ENCODE measurements at places on chromosomes 2 and 18.

GRCh38 chr2:41892476-41892875 is 155.3 kb upstream of the PKDCC start:
- DNase-seq: no peak

- no peak for DNase-seq
These were observed 130.8 kb upstream of the TWIST2 start for GRCh38 chr2:238717084-238717483.

- no peak for DNase-seq
These were observed 34.5 kb upstream of the STPG4 start for GRCh38 chr2:47189635-47190034.

- no peak for DNase-seq
These were observed 221.1 kb downstream of the INSIG2 start for GRCh38 chr2:118309257-118309945.

- no peak for DNase-seq
These were observed 448.7 kb upstream of the HNRNPA3 start for GRCh38 chr2:176763851-176764404.

- DNase-seq: no peak
These were observed 39.9 kb downstream of the MYO3B start for GRCh38 chr2:170217778-170218251.

- no peak for DNase-seq
These were observed 125.2 kb upstream of the COL3A1 start for GRCh38 chr2:188848887-188849435.

DNA sequence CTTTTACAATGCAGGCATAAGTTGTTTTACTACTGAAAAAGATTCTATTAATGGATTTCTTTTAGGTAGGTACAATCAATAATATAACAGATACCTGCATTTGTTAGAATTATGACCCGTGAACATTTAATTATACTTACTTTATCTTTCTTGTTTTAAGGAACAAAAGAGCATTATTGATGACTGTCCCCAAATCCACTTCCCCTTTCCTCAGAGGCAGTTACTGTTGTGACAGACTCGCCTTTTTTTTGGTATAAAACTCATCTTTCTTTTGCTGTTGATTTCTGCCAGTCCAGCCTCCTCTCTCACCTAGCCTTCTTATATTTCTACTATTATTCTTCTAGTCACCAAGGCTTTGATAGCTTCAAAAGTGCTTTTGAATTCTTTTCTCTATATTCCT is 12.1 kb downstream of the ACTR3 start:
- no peak for DNase-seq

DNA sequence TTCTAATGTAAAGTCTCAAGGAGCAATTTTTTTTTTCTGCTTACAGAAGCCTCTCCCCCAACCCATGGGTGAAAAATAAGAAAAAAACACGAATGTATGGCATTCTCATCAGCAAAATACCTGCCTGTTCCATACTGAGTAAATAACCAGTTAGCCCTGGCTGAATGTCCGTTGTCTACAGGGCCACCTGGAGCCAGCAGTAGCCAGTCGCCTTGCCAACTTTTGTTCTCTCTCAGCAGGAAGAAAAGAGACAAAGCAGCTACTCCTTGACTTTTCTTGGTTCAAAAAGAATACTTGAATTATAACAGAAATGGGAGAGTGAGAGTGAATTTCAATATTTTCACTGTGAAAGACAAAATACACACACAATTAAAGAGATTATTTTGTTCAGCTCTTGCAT is 532.9 kb upstream of the CRIM1 start:
- no peak for DNase-seq

- DNase-seq: no peak
These were observed 299.9 kb downstream of the AFF3 start for GRCh38 chr2:99842451-99842850.

DNA sequence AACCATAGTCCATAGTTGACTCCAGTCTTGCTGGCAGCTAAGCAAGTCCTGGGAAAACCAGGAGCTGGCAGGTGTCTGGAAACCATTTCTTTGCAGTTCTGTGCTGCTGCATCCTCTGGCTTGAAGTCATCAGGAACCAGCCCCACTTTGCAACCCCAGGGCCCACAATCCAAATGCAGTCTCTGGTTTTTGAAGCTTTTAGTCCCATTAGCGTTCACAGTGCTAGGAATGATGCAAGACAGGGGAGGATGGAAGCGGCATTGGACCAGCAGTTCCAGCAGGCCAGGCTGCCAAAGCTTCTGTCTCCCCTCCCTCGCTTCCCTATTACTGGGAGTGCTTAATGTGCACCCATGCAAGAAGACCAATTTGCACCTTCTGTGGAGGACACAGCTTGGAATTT is 106.4 kb downstream of the ZBTB7C start:
- no peak for DNase-seq

DNA sequence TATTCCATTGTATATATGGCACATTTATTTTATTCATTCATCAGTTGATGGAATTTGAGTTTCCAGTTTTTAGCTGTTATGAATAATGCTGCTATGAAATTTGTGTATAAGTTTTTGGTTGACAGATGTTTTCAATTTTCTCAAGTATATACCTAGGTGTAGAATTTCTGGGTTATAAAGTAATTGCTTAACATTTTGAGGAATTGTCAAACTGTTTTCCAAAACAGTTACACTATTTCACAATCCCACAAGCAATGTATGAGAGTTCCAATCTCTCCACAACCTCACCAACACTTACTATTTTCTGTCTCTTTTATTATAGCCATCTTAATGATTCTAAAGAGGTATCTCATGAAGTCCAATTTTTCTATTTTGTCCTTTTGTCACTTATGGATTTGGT is 12.5 kb upstream of the WDSUB1 start:
- DNase-seq: no peak

- DNase-seq: no peak
These were observed 107.1 kb downstream of the EML6 start for GRCh38 chr2:54830546-54830945.

GRCh38 chr2:239603411-239604356 is 202.9 kb upstream of the HDAC4 start:
- no peak for DNase-seq

DNA sequence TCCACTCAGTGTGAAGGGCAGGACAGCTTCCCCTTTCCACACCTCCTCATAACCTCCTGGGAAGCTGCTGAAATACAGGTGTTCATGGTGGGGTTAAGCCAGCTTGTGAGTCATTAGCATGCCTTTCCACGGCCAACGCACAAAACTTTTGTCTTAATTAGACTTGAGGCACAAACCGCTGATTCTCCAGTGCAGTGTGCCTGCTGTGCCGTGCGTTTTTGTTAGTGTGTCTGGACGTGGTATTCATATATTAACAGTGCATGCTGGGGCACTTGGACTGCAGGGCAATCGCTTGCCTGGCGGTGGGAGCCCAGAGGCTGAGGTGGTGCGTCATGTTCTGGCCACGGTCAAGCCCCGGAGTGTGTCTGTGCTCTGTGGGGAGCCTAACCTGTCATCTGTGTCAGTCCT is 156.2 kb downstream of the SH3RF3 start:
- no peak for DNase-seq

GRCh38 chr2:230751062-230751461 is 38.4 kb downstream of the CAB39 start:
- DNase-seq: peak; percentile 5

DNA sequence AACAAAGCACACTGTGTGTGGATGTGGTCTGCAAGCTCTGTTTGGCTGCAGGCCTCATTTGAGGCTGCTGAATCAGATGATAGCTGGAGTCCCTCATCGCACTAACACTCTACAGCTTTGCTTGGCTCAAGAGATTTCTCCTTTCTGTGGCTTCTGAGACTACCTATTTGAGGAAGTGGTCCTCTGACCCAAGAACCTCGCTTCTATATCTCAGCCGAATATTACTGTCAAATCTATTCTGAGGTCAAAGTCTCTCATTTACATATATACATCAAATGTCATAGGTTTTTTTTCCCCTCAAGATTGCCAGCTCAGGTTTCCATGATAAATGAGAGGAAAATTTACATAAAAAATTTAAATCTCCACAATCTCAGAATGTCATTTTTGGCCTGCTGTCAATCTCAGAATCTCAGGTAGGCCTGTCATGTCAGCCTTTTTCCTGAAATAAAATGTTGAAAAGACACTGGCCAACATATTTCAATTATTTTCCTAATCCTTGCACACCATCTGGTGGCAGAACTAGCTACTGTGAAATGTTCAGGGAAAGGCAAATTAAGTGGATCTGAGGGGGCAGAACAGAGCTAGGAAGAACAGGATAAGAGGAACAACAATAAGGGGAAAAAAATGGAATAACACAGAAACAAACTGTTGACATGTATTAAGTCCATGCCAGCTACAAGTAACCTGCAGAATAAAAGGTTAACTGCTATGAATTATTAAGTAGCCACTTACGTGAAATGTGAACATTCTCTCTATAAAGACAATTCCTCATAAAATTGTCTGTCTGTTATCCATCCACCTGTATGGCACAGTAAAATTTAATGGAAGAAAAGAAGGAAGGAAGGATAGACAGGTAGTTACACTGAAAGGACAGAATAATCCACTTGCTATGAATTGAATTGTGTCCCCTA is 39.3 kb downstream of the AP1S3 start:
- DNase-seq: no peak

GRCh38 chr2:206989311-206989710 is 50.0 kb downstream of the CPO start:
- DNase-seq: no peak

DNA sequence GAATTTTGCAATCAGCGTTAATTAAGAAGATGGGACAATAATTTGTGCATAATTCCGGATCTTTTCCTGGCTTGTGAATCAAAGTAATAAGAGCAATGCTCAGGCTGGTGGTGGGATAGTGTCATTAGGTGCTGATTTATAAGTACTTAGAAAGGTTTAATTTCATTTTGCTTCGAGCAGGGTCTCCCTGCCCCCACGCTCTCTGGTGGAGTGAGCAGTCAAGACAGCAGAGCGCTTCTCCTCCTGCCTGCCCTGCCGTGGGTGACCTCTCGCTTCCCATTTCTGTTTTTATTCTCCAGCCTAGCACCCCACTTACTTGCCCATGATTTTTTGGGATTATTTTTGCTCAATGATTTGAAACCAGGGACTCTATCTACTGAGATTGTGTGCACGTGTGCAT is 7.1 kb downstream of the ASB18 start:
- DNase-seq: no peak

- no peak for DNase-seq
These were observed 1225.6 kb downstream of the LRP1B start for GRCh38 chr2:140905083-140905781.

GRCh38 chr2:230981704-230982103 is 14.2 kb upstream of the SPATA3 start:
- DNase-seq: peak; percentile 38

- DNase-seq: no peak
These were observed 222.8 kb downstream of the NAPG start for GRCh38 chr18:10748641-10749040.

DNA sequence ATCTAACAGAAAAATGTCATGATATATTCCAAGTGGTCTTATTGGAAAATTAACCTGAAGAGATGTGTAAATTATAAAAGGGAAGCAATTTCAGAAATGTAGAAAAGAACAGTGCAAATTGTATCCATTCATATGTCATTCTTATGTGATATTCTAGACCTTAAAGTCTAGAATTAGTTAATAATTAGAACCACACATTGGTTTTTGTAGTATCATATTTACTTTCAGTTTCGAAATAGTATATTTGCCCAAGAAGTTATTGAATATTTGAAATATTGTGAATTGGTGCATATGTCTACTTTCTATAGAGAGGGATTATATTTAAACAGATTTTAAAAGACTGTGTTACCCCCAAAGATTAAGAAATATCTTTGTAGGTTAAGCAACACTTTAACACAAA is 1348.6 kb upstream of the ACVR2A start:
- DNase-seq: no peak

GRCh38 chr2:105299290-105299689 is 30.2 kb downstream of the TGFBRAP1 start:
- DNase-seq: no peak

GRCh38 chr18:76098674-76099411 is 396.2 kb downstream of the ZNF516 start:
- no peak for DNase-seq

DNA sequence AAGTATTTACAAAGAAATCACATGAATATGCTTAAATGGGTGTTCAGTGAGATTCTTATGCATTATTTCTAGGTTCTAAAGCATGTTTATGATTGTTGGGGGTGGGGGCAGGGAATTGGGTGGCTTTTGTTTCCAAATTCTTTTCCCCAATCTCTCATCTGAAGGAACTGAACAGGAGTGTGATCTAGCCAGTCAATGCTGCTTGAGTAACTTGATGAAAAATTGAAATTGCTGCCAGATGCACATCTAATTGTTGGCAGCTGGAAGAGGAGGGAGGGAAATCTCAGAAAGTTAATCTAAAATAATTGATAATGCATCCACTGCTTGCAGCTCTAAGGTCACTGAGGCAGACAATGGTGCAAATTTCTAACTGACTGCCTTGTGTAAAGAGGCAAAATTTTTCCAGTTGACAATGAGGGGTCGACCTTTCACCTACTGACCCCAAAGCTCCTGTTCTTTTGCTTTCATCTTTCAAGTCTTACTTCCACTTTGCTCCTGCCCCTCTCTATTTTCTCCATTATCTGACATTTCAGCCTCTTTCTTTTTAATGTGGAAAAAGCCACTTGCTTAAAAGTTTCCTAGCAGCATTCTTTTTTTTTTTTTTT is 53.3 kb downstream of the IRS1 start:
- no peak for DNase-seq

- DNase-seq: peak; percentile 3
These were observed 81.5 kb upstream of the LYPD6B start for GRCh38 chr2:148957023-148957422.

GRCh38 chr2:32962690-32963089 is 15.9 kb downstream of the LTBP1 start:
- no peak for DNase-seq

GRCh38 chr2:60529136-60529784 is 24.2 kb downstream of the BCL11A start:
- DNase-seq: no peak

GRCh38 chr2:161327582-161327981 is 19.4 kb downstream of the PSMD14 start:
- no peak for DNase-seq

GRCh38 chr2:183059561-183059960 is 19.0 kb upstream of the DUSP19 start:
- DNase-seq: no peak

DNA sequence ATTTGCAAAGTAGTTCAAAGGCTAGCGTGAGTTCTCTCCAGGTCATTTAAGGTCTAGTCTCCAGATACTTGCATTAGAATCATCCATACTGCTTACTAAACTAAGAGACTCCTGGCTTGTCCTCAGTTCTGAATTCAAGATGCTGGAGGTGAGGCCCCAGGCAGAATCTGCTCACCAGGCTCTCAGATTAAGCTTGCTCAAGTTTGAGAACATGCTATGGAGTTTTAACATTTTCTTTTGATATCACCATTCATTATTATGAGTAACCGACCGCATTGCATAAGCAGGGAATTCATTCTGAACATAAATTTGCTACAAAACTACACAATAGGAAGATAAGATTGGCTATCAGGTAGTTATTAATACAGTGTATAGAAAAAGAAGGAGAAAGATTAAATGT is 409.7 kb upstream of the FANCL start:
- DNase-seq: no peak

- DNase-seq: peak; percentile 44
These were observed 9.4 kb downstream of the KHK start for GRCh38 chr2:27095745-27096651.

- no peak for DNase-seq
These were observed 54.2 kb upstream of the ADAM23 start for GRCh38 chr2:206389164-206389563.
